T follicular helper cell (primary cell): ENCODE measurements at places on chromosomes 12 and 14.

DNA sequence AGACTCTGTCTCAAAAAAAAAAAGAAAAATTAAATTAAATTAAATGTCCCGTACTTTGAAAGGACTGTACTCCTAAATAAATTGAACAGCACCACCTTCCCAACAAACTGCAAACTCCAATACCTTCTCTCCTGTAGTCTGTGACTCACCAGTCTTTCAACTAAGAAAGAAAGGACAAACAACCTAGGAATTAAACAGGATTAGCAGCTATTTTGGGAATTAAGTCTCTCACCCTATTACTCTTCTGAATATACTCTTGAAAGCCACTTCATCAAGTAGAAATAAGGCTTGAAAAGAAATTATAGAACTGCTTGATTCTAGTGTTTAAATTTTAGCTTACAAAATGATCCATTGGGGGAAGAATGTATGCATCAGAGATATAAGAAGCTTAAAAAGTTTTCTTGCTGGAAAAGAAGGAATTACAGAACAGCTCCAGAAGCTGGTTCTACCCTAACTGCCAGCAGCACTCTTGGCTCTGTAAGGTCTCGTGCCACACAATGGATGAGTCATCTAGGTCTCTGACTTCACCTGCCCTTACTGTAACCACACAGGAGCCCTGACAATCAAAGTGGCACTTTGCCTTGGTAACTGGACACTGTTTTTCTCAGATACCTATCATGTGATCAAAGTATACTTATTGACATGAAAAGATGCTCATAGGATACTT, 57.0 kb upstream of the CERS5 start:
- peak; percentile 25 for DNase-seq

DNA sequence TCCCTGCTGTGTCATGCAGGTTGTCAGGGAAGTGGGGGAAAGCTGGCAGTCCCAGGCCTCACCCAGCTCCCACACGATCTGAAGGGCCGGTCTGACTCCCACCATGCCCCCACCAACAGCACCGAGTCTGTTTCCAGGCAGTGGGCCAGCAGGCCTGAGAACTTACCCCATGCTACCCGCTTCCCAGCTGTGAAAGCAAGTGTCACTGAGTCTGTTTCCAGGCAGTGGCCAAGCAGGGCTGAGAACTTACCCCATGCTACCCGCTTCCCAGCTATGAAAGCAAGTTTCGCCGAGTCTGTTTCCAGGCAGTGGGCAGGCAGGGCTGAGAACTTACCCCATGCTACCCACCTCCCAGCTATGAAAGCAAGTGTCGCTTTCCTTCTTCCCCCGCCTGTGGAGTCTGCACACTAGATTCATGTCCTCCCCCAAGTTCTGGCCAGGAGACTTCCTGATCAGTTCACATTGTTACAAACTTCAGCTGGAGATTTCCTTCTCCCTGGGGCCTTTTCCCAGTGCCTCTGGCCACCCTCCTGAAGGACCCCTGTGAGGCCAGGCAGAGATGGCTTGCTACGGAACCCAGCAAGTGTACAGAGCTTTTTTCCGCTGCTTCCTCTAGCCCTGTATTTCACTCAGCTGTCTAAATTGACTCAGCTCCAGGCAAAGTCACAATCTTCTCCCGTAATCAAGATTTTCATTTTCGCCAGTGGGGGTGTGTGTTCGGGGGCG, 435.4 kb downstream of the TMTC2 start:
- no peak for DNase-seq

GRCh38 chr12:57250956-57251355, at the start of gene STAC3:
TSS of gene STAC3 (minus strand) at chr12:57251187. CDS start at chr12:57249636, 1,551 bp downstream.
- no peak for DNase-seq

GRCh38 chr14:54189748-54190354, 207.0 kb upstream of the CDKN3 start:
- DNase-seq, result no peak

- peak; percentile 43 for DNase-seq
Measured at GRCh38 chr12:104485651-104486362, 29.1 kb downstream of the CHST11 start.

DNA sequence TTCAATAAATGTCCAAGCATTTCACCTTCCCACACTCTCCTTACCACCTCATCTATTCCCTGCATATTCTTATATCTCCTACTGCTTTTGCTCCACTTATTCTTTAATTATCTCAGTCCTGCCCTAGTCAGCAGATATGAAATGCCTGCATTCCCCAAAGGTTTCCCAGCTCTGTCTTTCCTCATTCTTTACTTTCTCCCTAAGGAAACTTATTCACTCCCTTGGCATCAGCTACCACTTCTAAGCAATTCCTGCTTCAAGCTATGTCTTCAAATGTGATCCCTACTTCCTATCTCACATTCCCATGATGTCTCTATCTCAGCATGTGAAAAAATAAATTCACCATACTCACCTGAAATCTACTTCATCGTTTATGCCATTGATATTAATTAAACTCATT, 111.8 kb downstream of the CAPZA3 start:
- no peak for DNase-seq

DNA sequence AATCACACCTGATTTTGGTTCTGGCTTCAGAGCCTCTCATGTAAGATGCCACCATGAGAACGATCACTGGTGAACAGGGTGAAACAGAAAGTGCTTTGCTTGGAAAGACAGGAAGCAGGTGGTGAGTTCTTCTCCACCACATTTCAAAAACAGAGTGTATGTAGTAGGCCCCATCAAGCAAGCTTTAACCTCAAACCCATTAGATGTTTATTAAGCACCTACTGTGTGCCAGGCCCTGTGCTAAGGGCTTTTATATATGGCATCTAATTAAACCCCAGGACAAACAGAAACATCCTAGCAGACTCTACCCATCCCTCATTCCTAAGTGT, 47.8 kb upstream of the MED13L start:
- no peak for DNase-seq

GRCh38 chr12:68236421-68237059, 10.9 kb upstream of the IL26 start:
- peak; percentile 15 for DNase-seq

GRCh38 chr14:25394356-25394755, 344.4 kb upstream of the STXBP6 start:
- DNase-seq, result no peak

GRCh38 chr14:104548802-104549535, 30.6 kb upstream of the C14orf180 start:
- no peak for DNase-seq

- DNase-seq, result no peak
Measured at GRCh38 chr14:93955850-93956481, 20.4 kb downstream of the ASB2 start.

DNA sequence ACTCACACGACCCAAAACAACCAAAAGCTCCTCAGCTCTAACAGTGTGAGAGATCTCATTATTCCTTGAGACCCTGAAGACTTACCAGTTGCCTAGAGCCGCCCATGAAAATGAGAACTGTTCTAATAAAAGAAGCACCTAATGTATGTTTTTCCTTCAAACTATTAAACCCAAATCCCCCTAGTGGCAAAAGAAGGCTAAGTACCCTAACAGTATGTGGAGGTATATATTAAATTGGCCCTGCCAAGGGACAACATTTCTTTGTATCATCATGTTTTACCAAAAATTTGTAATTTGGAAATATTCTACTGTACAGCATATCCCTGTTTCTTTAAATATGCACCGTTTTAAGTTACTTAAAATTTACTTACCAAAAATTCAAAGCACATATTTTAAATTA, 38.0 kb upstream of the PPFIA2 start:
- DNase-seq, result no peak

- no peak for DNase-seq
Measured at GRCh38 chr12:111826992-111827391, 15.0 kb upstream of the MAPKAPK5 start.

DNA sequence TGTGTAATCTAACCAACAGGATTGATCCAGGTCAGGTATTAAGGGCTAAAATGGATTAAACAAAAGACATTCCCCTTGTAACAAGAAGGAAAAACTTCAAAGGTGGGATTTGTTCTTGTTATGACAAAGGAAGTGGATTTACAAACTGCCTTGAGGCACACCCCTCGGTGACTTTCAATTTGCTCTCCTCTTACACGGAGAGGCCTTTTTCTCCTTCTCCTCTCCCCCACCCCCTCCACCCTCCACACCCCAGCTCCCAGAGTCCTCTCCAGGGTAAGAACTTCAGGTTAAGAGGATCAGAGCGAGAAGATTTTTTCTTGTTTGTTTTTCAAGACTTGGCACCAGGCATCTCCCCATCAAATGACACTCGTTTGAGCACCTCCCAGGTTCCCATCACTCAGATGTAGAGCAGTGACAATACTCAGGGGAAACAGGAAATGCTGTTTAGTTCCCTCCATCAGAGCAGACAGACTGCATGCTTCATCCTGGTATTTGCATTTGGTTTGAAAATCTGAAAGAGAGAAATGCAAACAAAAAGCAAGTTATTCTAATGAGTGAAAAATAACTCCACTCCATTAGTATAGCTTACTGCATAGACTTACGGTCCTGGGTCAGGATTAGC, 77.6 kb upstream of the TMEM260 start:
- DNase-seq, result no peak

- no peak for DNase-seq
Measured at GRCh38 chr12:104377514-104377812, 73.9 kb downstream of the EID3 start.

GRCh38 chr12:49580572-49581535, 12.9 kb upstream of the MCRS1 start:
- DNase-seq, result peak; percentile 43

DNA sequence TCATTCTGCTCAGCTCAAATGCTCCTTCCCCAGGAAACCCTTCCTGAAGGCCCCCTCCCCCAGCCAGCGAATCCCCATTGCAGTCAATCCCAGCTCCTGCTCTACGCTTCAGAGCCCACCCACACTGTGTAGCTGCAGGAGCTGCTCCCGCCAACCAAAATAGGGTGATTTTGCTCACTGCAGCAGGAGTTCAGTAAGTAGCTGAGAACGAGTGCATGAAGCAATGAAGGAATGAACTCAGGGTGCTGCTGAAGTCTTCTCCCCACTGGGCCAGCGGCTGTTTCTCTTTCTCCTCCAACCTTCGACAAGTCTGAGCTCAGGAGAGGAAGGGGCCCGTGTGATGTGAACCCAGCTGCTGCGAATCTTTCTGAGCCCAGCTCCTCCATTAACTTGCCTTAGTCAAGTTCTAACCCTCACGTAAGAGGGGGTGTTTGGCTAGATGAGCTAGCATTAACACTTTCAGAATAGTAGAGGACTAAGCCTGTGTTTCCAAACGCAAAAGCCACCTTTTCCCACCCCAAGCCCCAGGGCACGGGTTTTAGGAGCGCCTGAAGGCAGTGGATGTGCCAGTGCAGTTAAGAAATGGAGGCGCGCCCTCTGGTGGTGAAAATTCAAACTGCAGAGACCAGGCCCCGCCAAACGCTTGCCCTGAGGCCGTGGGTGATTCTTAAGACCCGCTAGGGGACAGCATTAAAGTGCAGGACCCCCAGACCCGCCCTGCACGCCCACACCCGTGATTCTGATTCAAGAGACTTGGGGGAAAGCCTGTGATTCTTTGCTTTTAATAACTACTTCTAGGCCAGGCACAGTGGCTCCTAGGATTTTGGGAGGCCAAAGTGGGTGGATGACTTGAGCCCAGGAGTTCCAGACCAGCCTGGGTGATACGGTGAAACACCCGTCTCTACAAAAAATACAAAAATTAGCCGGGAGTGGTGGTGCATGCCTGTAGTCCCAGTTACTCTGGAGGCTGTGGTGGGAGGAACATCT, 11.9 kb upstream of the SERPINA4 start:
- peak; percentile 19 for DNase-seq

- no peak for DNase-seq
Measured at GRCh38 chr12:85007836-85008235, 28.2 kb downstream of the TSPAN19 start.

DNA sequence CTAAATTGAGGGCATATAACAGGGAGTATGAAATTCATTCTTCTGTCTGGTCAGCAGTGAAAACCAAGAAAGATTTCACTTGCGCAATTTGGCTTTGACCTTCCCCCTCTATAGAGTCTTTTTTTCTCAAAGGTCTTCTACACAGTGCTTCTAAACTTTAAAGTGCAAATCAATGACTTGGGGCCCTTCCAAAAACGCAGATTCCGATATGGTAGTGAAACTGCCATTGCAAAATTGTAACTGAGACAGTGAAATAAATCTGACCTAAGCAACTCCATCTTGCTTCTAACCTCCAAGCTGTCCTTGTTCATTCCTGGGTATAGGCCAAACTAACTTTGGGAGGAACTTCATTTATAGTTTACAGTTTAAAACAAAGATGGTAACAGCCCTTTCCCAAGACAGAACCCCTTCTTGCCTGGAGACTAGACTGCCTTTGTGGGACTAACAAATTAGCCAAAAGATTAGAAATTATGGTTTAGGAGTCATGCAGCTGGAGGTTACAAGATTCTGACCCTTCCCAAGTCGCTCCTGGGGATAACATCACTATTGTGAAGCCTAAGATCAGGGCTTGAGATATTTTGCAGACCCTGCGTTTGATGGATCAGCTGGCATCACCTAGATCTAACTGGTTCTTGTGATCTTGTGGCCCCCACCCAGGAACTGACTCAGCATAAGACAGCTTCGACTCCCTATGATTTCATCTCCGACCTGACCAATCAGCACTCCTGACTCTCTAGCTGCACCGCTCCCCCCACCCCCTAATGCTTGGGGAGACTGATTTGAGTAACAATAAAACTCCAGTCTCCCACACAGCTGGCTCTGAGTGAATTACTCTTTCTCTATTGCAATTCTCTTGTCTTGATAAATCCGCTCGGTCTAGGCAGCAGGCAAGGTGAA, 5.0 kb downstream of the SLC25A21 start:
- DNase-seq, result no peak

- no peak for DNase-seq
Measured at GRCh38 chr12:95114766-95115405, 41.5 kb upstream of the NR2C1 start.

- DNase-seq, result no peak
Measured at GRCh38 chr14:81534510-81535074, 939 bp upstream of the SEL1L start.

- DNase-seq, result no peak
Measured at GRCh38 chr14:57066887-57067513, 201.7 kb downstream of the EXOC5 start.

GRCh38 chr12:112664569-112664968, 127.0 kb upstream of the RPH3A start:
- DNase-seq, result no peak

- DNase-seq, result no peak
Measured at GRCh38 chr14:57737598-57737997, 128.3 kb downstream of the SLC35F4 start.

- no peak for DNase-seq
Measured at GRCh38 chr12:31807773-31808097, 78.9 kb upstream of the AMN1 start.

GRCh38 chr12:24960222-24960855, 11.4 kb upstream of the BCAT1 start:
- DNase-seq, result no peak

GRCh38 chr12:42588524-42589464, 752 bp downstream of the PRICKLE1 start:
- DNase-seq, result no peak

GRCh38 chr12:5441497-5442236, 9.8 kb downstream of the NTF3 start:
- DNase-seq, result no peak
